ENCODE measurements at places on chromosomes 5 and 9.

DNA sequence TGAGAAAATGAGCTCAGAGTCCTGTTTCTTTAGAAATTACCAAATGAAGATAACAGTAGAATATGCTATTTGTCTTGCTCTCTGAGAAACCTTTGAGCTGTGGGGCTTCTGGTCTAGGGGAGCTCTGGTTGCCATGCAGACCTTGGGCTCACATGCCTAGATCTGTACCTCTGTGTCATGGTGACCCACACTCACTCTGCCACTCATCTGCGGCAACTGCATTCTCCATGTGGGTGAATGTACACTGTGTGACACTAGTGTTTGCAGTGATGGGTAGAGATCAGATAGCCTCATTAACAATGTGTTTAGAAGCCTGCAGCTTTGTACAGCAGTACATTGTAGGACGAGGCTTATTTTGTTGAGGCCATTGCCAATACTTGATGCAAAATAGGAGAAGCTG is 521.2 kb downstream of the CHSY3 start:
- no peak for DNase-seq

DNA sequence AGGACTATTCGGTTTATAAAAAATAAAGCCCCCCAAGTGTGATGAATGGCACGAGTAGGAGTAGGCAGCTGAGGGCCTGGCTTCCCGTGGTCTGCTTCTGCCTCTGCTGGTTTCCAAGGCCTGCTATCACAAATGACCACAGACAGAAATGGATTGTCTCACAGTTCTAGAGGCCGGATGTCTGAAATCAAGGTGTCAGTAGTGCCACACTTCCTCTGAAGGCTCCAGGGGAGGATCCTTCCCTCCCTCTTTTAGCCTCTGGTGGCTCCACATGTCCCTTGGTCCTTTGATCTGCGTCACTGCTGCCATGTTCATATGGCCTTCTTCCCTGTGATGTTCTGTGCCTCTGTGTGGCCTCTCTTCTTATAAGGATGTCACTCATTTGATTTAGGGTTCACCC is 15.1 kb downstream of the PRKACG start:
- DNase-seq, result no peak

DNA sequence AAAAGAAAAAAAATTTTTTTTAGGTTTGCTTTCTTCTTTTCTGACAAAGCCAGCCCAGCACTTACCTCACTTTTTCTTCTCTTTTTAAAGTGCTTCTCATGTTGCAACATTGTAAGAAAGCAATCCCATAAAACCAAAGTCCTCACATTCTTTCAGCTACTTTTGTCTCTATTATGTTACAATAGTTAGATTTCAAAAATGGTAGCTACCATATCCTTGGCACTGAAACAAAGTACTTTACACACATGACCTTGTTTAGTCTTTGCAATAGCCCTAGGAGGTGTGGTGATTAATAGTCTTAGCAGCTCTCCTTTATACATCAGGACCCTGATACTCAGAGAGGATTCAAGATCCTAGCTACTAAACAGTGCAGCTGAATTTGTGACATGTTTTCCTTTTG is 23.5 kb upstream of the CARTPT start:
- no peak for DNase-seq

GRCh38 chr5:9189681-9190080 is 356.2 kb downstream of the SEMA5A start:
- no peak for DNase-seq

DNA sequence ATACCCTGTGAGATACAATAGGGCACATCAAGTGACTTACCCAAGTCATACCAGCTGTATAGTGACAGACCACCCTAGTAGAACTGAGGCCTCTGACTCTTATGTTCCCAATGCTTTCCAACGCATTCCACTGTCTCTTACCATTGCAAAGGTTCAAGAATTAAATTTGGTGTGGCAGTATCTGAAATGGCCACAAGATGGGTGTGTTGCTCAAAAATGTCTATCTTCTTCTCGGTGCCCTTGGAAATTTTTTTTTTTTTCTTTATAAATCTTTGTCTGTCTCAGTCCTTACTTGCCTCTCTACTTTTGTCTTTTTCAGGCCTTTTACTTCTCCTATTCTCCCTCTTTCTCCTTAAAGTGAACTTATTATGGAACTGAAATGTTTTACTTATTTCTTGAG is 48.4 kb downstream of the GPR21 start:
- DNase-seq, result peak; percentile 9

DNA sequence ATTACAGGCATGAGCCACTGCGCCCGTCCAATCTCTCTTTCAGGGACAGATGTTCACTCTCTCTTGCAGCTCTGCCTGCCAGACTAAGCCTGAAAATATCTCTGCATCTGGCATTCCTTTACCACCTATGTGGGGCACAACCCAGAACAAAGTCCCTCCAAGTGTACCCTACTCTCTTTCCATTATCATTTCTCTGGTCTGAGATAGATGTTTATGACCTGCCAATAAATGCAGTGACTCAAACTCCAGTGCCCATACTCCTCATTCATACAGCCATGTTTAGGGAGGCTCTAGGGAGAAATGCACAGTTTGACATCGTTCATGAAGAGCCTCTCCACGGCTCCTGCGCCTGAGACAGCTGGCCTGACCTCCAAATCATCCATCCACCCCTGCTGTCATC is at the start of gene BTNL3:
BTNL3 (plus strand) TSS at position 255 of the 400 bp plus-strand sequence. CDS start 183 bp downstream, outside the sequence.
- no peak for DNase-seq

DNA sequence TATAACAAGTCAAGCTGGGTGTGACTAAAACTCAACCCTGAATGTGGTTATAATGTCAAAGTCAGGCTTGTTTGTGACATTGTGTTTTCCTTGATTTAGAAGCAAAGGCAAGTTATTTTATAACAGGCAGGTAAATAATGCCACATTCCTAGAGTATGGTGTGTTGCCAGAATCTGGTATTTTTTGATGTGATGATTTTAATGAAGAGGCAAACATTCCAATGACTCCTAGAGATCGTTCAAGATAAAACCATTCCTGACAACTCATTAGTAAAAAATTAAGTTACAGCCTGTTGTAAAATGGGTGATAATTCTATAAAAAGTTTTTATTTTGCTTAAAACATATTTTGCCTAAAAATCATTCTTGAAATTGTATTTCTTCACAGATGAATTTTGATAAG is 60.0 kb downstream of the RAB14 start:
- DNase-seq, result no peak

DNA sequence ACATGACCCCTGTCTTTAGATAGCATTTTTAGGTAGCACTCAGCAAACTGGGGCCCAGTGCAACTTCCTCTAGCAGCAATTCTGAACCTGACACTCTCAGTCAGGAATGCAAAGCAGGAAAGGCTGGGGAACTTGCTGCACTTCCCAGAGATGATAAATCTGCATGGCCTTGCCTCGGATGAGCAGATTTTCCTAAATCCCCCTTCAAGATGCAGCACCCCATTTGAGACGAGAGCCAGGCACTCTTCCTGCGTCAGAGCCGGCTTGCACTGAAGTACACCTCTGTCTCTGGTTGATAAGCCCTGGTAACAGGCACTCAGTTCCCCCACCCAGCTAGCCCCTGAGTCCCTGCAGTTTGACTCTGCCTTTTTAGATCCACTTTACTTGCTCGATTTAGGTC is 296.7 kb upstream of the PANK3 start:
- DNase-seq, result no peak

DNA sequence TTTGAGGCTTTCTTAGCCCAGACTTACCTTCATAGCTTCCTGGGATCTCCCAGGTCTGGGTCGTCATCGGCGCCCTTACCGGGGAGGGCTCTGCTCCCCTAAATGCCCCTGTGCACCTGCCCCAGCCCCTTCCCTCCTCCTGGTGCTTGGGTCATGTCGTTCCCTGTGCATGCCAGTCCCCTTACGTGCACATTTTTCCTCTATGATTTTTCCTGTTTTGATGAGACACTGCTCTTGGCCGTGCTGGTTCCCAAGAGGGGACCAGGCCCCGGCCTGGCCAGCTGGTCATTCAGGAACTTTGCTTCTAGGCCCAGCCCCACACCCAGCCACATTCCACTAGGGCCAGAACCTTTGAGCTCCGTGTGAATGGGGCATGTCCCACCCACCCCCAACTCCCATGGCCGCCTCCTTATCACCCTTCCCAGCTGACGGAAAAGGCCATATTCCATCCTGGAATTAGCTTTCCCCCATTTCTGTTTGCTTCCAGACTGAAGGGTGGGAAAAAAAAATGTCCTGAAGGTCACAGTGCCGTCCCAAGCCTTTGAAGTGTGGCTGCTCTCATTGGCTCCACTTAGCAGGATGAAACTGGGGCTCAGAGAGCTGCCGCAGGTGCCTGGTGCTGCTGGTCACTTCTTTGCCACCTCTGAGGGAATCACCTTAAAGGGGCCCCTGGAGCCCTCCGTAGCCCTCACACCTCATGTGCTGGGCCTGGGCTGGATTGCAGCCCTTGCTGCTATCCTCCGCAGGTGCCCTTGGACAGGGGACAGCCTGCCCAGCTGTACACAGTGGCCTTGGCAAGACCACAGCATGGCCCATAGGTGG is 25.1 kb downstream of the ERGIC1 start:
- no peak for DNase-seq
